ENCODE measurements at places on chromosomes 4 and X. TPM values are rescaled to one million over a fixed set of nuclear protein-coding genes. Genes with fewer than 3 reads are reported as not detected.

DNA sequence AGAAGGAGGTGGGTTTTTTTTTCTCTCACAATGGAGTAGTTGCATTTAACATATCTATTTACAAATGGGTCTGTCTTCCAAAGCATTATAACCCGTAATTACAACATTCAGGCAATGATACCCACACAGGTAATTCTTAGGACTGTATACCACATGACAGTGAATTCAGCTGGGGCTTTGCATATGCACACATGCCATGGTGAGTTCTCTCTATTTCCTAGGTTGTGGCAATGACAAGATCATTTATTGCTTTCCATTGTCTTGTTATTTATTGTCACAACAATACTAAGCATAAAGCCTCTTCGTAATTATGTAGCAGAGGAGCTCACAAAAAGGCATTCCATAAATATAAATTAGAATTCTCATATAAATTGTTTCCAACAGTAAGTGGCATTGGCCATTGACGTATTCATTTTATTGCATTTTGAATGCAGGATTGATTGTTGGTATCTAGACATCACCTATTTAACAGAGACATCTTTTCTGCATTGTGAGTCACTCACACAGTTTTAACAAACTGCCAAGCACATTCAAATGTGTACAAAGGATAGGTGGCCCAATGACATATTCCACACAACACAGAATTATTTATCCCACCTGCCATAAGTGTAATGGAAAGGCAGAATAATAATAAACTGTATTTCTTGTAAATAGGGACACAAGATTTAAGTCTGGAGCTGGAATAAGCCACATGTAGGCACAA is 390.7 kb upstream of the GALNT7 start:
- DNase-seq: no peak

DNA sequence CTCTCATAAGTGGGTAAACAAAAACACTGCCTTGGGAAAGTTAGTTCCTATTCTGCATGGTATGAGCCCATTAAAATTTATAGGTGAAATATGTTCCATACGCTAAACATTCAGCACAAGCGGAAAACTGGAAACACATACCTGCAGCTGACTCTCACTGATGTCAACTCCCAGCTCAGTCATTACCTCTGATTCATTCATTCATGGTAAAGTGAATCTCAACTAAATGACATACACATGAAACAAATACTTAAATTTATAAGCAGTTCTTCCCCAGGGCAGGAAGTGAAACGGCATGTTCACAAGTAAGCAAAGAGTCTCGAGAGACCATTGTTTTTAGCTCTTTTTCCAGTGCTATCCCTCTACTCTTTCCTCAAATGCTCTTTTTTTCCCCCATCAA is 1.6 kb downstream of the SLC10A6 start:
- DNase-seq: no peak

DNA sequence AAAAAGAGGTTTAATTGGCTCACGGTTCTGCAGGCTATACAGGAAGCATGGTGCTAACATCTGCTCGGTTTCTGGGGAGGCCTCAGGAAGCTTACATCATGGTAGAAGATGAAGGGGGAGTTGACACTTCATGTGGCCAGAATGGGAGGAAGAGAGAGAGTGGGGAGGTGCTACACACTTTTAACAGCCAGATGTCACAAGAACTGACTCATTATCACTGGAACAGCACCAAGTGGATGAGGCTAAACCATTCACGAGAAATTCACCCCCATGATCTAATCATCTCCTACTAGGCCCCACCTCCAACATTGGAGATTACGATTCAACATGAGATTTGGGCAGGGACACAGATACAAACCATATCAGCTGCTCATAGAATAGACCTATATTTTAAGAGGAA is 255.8 kb downstream of the OPHN1 start:
- DNase-seq: no peak

- DNase-seq: no peak
Observed at GRCh38 chrX:14936561-14936960, 63.3 kb downstream of the MOSPD2 start.

DNA sequence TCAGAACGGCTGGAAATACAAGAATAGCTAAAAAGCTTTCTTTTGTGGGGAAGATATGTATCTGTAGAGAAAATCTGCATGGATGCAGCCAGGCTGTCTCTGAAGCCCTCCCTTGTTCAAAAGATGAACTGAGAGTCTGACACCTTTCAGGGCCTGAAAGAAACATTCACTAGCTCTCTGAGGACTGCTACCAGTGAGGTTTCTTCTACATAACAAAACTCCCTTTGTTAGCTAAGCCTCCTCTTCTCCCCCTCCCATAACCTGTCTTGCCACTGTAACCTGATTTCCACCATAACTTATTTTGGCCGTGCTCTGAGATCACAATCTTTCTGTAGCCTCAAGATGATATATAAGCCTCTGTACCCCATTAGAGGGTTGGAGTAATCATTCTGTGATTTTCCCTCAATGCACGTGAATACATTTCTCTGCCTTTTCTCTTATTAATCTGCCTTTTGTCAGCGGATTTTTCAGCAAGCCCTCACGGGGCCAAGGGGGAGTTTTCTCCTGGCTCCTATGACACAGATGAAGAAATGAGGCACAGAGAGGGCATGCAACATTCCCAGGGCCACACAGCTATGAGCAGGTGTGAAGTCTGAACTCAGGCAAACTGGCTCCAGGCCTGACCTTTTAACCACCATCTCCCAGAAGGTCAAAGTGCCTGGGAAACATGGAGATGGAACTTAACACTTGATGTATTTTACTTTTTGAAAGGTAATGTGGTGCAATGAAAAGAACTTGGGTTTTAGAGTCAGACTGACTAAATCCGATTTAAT is 161.6 kb upstream of the PRDX4 start:
- DNase-seq: no peak

GRCh38 chr4:139969635-139970266 is 184.2 kb downstream of the MAML3 start:
- DNase-seq: no peak

GRCh38 chr4:123631786-123632692 is 235.4 kb downstream of the SPRY1 start:
- DNase-seq: no peak

DNA sequence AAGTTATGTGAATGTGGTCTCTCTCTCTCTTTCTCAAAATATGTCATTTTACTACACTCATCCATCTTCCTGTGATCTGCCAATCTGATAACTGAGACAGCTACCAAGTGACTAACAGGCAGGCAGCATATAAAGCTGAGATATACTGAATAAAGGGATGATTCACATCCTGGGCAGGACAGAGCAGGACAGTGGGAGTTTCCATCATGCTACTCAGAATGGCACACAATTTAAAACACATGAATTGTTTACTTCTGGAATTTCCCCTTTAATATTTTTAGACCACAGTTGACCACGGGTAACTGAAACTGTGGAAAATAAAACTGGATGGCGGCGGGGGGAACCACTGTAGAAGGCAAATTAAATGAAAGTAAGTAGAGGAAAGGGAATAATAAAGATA is 58.6 kb upstream of the DCTD start:
- peak; percentile 22 for DNase-seq

DNA sequence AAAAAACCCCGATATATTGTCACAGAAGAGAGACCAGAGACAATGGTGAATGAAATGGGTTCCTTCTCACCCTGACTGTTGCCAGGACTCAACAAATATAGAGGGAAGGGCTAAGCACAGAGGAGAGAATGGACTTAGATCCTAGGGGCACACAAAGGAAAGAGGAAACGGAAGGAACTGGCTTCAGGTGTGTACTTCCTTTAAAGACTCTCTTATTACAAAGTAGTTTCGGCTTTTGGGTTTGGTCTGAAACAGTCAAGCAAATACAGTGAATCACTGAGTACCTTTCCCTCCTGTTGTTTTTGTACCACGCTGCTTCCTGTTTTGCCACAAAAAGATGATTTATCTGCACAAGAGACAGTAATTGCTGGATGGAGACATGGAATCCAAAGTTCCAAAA is 46.1 kb upstream of the S100G start:
- DNase-seq: no peak

GLRA3 gene
- polyA plus RNA-seq: not detected

CAPN6 gene
- not detected for polyA plus RNA-seq
